ENCODE measurements at places on chromosomes 7 and 10.

- no peak for DNase-seq
These were observed 417.0 kb upstream of the FOXK1 start for GRCh38 chr7:4265066-4265465.

GRCh38 chr10:81889181-81889769, 14.3 kb downstream of the NRG3 start:
- no peak for DNase-seq

DNA sequence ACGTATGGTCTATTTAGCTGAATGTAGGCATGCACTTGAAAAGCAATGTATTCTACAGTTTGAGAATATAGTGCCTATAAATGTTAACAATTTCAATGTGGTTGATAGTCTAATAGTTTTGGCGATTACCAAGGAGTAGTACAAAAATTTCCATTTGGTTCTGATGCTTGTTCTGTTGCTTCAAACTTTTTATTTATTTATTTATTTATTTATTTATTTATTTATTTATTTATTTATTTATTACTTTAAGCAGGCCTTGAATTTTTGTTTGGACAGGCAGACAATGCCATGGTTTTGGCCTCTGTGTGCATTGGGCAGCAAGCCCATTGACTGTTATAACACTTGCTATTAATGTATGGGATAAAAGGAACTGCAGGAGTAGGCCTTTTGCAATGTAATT, 36.5 kb upstream of the MALRD1 start:
- DNase-seq, result no peak

- DNase-seq, result no peak
These were observed 545 bp downstream of the GIGYF1 start for GRCh38 chr7:100693312-100694097.

DNA sequence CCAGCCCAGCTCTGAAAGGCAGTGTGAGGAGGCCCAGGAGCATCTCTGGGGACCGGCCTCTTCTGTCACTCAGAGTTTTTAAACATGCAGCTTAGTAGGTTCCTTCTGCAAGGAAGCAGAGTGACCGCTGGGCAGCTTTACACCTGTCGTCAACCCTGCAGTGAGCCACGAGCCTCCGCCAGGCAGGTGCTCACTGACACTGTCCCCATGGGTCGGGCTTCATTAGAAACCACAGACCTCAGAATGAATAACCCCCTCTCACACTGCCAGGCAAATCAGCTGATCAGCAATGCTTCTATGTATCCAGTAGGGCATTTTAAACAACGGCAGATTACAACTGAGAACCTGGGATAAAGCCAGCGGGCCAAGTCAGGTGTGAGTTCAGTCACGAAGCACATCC, 106.1 kb downstream of the MAD1L1 start:
- no peak for DNase-seq
